ENCODE measurements at places on chromosomes 7 and 10.
A peak's percentile ranks its signal among the peaks of the same experiment; 100 is the strongest.

DNA sequence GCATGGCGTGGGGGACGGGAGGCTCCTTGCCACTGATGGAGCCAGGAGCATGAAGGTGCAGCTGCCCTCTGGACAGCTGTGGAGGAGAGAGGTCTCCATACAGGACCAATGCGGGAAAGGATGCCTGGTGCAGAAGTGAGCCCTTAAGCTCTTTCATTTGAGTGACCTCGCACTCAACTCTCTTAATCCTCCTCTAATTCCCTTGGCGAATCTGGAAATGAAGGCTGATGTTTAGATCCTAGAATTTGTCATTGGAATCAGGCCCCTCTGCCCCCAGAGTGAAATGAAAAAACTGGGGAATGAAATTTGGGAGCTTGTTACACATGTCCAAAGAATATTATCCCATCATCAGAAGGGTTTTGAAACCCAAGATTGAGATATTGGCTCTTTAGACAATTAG is 639.5 kb downstream of the LRMDA start:
- DNase-seq, result no peak

DNA sequence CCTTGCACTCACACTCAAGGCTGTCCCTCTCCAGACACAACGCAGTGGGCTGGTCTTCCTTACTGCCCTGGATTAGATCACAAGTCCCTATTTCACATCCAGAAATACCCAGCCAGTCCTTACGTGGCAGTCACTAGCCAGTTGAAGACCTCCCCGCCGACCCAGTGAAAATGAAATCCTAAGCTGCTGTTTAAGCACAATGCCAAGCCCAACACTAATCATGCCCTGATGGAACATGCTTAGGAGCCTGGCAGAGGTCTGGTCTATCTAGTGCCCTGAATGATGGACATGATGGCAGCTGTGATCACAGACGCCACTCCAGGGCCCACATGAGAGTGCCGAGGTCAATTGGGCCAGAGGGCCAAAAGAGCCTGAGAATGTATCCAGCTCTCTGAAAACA is 389.0 kb downstream of the GRID1 start:
- DNase-seq, result no peak

- DNase-seq, result no peak
These were observed 26.7 kb downstream of the WAC start for GRCh38 chr10:28559618-28560017.

GRCh38 chr7:147535701-147536111 is 1054.9 kb upstream of the C7orf33 start:
- no peak for DNase-seq

DNA sequence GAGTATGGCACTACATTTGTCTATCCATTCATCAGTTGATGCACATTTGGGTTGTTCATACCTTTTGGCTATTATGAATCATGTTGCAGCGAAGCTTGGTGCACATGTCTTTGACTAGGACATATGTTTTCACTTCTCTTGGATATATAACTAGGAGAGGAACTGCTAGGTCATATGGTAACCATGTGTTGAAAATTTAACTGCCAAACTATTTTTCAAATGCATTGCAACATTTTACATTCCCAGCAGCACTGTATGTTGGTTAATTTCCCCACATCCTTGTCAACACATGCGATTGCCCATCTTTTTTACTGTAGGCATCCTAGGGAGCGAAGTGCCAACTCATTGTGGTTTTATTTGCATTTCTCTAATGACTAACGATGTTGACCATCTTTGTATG is 183.4 kb downstream of the PRKCQ start:
- DNase-seq, result no peak

GRCh38 chr10:123143825-123144168 is 4.1 kb upstream of the HMX2 start:
- DNase-seq, result no peak

DNA sequence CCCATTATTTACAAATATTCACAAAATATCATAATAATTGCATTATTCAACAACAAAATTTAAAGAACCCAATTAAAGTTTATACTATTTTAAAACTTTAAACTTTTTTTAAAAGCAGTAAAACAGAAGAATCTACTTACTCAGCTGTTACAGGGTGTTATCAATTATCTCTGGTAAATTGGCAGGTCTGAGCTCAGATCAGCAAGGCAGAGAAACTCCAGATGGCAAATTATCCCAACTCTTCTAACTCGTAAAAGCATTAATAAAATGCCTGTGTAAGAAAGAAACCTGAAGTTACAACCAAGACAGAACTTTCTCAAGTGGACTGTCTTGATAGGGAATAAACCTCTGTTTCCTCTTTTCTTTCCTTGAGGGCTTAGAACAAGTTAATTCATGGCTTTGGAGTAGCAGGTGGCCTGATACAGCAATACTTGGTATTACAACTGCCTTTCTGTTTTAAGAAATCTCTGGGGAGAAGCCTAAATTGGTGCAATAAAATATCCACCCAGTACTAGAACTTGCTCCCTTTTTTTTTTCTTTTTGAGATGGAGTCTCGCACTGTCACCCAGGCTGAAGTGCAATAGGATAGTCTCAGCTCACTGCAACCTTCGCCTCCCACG is 275.3 kb upstream of the MKLN1 start:
- DNase-seq, result no peak

- DNase-seq, result no peak
These were observed 39.8 kb downstream of the MET start for GRCh38 chr7:116711790-116712189.

- no peak for DNase-seq
These were observed 16.0 kb downstream of the PALD1 start for GRCh38 chr10:70494536-70494935.

DNA sequence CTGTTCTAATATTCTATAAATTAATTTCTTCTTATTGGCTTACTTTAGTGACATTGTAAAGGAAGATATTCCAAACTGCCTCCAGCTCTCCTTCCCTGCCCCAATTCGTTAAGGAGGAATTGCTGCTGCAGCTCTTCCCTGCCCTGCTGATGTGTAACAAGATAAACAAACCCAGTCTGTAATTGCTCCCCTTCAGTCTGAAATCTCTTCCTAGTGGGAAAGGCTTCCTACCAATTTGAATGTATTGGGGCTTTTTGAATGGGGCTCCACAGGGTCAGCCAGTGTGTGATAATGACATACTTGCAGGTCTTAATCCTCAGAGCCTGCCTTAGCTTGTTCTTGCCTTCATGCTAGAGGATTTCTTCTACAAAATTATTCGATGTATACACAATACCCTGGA is 849.9 kb upstream of the GHITM start:
- DNase-seq, result no peak

GRCh38 chr10:77592946-77593636 is 44.5 kb downstream of the KCNMA1 start:
- DNase-seq, result no peak

DNA sequence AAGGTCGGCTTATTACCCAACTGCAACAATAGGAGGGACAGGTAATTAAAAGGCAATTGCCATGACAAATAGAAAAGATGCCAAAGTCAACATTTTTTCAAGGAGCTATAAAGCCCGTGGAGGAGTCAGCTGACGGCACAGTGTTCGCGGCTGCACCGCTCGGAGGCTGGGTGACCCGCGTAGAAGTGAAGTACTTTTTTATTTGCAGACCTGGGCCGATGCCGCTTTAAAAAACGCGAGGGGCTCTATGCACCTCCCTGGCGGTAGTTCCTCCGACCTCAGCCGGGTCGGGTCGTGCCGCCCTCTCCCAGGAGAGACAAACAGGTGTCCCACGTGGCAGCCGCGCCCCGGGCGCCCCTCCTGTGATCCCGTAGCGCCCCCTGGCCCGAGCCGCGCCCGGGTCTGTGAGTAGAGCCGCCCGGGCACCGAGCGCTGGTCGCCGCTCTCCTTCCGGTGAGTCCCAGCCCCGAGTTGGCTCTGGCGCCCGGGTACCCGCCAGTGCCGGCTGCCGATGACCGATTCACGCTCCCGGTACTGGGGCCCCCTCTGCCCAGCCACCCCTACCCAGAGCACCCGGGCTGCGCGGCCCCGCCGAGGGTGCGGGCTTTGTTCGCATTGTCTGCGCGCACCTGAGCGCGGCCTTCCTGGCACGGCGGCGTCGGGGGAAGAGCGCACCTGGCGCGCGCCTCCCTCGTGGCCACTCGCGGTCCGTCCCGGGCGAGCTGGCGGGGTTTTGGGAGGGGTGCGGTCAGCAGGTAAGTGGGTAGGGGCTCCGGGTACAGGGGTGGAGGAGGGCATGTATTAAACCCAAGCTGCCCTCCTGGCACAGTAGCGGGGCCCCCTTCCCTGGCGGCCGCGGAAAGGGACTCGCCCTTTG is at the start of gene VWA2:
TSS of gene VWA2 (plus strand) at position 138 of the 877 bp plus-strand sequence. CDS start 9,460 bp downstream, outside the sequence.
- peak; percentile 25 for DNase-seq
